T-helper 17 cell (primary cell): ENCODE measurements at places on chromosomes 2 and 18.
A peak's percentile ranks its signal among the peaks of the same experiment; 100 is the strongest.

DNA sequence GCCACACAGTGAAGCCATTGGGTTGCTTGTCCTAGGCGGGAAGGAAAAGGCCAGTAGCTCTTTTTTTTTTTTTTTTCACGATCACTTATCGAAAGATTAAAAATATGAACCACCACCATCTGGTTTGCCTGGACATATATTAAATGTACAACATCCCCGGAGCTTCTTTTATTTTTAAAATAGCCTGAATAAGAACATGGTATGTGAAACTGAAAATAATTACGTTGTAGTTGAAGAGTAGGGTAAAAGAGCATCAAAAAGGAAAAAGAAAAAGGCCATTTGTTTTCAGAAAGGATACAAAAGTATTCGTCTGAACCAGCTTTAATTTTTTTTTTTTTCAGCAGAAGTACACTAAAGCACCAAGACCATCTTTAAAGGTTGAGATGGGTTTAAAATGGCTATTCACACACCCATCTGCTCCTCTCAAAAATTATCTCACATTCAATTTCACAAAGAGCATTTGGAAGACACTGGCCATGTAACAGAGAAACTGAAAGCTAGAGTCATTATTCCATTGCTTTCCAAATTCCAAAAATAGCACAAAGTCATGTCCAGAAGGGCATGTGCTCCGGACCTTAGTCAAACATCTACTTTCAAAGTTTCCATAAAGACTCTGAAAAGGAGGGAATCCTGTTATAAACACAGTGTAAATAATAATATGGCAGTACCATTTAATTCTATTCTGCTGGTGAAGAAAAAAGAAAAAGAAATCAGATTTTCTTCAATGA lies 82.9 kb downstream of the SCN3A start:
- H3K4me1 ChIP-seq: no peaks in the 10 kb centered on the region
- no peaks in the 10 kb centered on the region for H3K36me3 ChIP-seq
- no peaks in the 10 kb centered on the region for H3K27me3 ChIP-seq
- H3K27ac ChIP-seq: no peak overlapping the region
- H3K4me3 ChIP-seq: no peak overlapping the region
- DNase-seq: no peak

- H3K36me3 ChIP-seq: no peaks in the 10 kb centered on the region
- H3K27ac ChIP-seq: no peak overlapping the region
- H3K4me3 ChIP-seq: no peak overlapping the region
- H3K27me3 ChIP-seq: no peaks in the 10 kb centered on the region
- no peak for DNase-seq
Measured at GRCh38 chr2:146295080-146295670, 1549.7 kb upstream of the ACVR2A start.

- no peaks in the 10 kb centered on the region for H3K36me3 ChIP-seq
- H3K27ac ChIP-seq: no peak overlapping the region
- no peak overlapping the region for H3K4me3 ChIP-seq
Measured at GRCh38 chr2:226020956-226021355, 621.4 kb downstream of the NYAP2 start.

GRCh38 chr18:77071061-77071460 lies 61.5 kb downstream of the MBP start:
- H3K27ac ChIP-seq: peak overlapping the region; percentile 100
- H3K4me1 ChIP-seq: peaks cover 74% of the 10 kb centered on the region
- H3K4me3 ChIP-seq: peak overlapping the region; percentile 61
- H3K36me3 ChIP-seq: no peaks in the 10 kb centered on the region

DNA sequence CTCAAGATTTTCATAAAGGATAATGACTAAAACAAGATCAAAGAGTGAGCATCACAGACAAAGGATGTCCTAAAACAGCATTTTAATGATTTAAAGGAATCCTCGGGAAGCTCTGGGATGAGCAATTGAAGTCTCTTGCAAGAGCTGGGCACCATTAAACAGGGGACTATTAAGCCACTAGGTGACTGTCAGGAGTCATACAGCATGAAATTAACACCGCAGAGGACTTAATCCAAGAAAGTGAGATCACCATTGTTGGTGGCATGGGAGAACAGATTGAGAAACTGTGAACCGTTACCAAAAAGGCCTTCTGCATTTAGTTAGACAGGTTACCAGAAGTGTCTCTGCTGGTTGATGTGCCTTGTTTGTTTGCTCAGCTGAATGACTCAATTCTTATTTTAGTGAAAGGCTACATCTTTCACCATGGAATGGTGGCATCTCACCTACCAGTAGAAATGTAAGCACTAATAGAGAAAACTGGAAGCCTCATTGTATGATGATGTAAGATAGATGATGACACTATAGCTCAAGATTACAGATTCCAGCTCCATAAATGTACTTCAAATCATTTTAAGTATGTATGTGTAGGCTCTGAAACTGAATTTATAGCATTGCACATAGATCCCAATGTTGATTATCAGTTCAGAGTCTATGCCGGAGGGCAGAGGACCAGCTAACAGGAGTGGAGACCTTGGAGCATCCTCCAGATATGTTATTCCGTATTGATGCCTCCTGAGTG lies 427.6 kb downstream of the SUCLG1 start:
- no peaks in the 10 kb centered on the region for H3K36me3 ChIP-seq
- no peak overlapping the region for H3K4me3 ChIP-seq
- H3K27me3 ChIP-seq: no peaks in the 10 kb centered on the region
- no peak overlapping the region for H3K27ac ChIP-seq
- H3K4me1 ChIP-seq: peaks cover 13% of the 10 kb centered on the region

- H3K27ac ChIP-seq: no peak overlapping the region
- H3K4me1 ChIP-seq: no peaks in the 10 kb centered on the region
- H3K36me3 ChIP-seq: no peaks in the 10 kb centered on the region
- H3K27me3 ChIP-seq: peaks cover 2% of the 10 kb centered on the region
Measured at GRCh38 chr2:133270550-133270949, 297.7 kb downstream of the NCKAP5 start.

GRCh38 chr2:47501374-47502200 lies 98.6 kb downstream of the MSH2 start:
- no peak overlapping the region for H3K4me3 ChIP-seq
- no peak overlapping the region for H3K27ac ChIP-seq
- H3K36me3 ChIP-seq: no peaks in the 10 kb centered on the region
- H3K4me1 ChIP-seq: no peaks in the 10 kb centered on the region

DNA sequence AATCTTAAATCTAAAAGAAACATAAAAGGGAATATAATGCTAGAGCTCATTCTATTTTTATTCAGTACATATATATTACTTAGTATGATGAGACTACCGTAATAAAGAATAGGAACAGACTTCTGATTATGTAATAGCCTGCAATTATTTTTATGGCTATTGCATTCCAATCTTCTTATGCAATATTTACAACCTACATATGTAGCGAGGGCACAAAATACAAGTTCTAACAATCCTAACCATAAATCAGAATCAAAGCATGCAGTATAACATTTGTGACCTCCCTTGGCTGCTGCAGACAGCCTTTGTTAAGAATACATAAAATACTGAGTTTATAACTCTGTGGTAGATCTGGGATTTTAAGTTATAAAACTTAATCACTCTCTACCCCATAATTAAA lies 177.6 kb downstream of the BABAM2 start:
- H3K27ac ChIP-seq: no peak overlapping the region
- H3K36me3 ChIP-seq: peaks cover 4% of the 10 kb centered on the region
- no peak overlapping the region for H3K4me3 ChIP-seq
- no peaks in the 10 kb centered on the region for H3K27me3 ChIP-seq
- H3K4me1 ChIP-seq: peaks cover 2% of the 10 kb centered on the region
- DNase-seq: no peak

DNA sequence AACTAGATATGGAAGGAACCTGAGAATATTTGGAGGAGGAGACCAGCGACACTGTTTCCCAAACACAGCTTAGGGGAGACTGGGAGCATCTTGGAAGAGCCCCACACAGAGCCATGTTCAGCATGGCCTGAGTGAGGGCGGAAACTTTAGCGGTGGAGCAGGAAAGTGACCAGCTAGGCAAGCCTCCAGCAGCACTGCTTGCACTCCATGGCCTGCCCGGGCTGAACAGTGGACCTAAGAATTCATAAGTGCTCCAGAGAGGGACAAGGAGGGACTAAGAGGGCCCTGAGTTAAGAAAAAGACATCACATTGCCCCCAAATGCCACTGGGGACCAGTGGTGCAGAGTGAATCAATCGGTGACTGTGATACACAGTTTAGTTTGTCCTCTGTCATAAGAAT lies 566.4 kb downstream of the TNS1 start:
- H3K27ac ChIP-seq: no peak overlapping the region

GRCh38 chr2:203869223-203870042 lies 1.9 kb downstream of the CTLA4 start:
- peak; percentile 28 for DNase-seq
- no peaks in the 10 kb centered on the region for H3K27me3 ChIP-seq
- H3K4me3 ChIP-seq: peak overlapping the region; percentile 88
- peaks cover 53% of the 10 kb centered on the region for H3K4me1 ChIP-seq
- peak overlapping the region; percentile 98 for H3K27ac ChIP-seq

- no peak for DNase-seq
- no peaks in the 10 kb centered on the region for H3K27me3 ChIP-seq
- peaks cover 8% of the 10 kb centered on the region for H3K36me3 ChIP-seq
- no peak overlapping the region for H3K27ac ChIP-seq
- H3K4me3 ChIP-seq: no peak overlapping the region
Measured at GRCh38 chr2:26387189-26387588, 14.5 kb upstream of the DRC1 start.

GRCh38 chr2:29250977-29251376 lies 135.8 kb downstream of the CLIP4 start:
- peak overlapping the region; percentile 2 for H3K27ac ChIP-seq
- DNase-seq: no peak
- H3K4me3 ChIP-seq: no peak overlapping the region
- H3K27me3 ChIP-seq: peaks cover 38% of the 10 kb centered on the region
- H3K4me1 ChIP-seq: no peaks in the 10 kb centered on the region
- no peaks in the 10 kb centered on the region for H3K36me3 ChIP-seq

DNA sequence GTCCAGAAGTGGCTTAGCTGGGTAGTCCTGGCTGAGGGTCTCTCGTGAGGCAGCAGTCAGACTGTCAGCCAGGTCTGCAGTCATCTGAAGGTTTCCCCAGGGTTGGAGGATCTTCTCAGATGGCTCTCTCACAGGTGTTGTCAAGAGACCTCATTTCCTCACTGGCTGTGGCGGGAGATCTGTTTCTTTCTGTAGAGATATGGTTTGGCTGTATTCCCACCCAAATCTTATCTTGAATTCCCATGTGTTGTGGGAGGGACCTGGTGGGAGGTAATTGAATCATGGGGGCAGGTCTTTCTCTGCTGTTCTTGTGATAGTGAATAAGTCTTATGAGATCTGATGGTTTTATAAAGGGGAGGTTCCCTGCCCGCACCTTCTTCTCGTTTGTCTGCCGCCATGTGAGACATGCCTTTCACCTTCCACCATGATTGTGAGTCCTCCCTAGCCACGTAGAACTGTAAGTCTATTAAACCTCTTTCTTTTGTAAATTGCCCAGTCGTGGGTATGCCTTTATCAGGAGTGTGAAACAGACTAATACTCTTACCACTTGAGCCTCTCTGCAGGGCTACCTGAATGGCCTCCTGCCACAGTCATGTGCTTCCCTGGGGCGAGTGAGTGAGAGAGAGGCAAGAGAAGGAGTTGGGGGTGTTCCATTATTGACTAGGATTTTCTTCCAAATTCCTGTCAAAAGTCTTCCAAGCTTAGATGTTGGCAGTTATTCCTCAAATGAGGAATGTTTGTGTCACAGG lies 23.6 kb downstream of the MALT1 start:
- peak overlapping the region; percentile 53 for H3K4me3 ChIP-seq
- no peaks in the 10 kb centered on the region for H3K27me3 ChIP-seq
- H3K36me3 ChIP-seq: peaks cover 11% of the 10 kb centered on the region
- peak overlapping the region; percentile 80 for H3K27ac ChIP-seq

DNA sequence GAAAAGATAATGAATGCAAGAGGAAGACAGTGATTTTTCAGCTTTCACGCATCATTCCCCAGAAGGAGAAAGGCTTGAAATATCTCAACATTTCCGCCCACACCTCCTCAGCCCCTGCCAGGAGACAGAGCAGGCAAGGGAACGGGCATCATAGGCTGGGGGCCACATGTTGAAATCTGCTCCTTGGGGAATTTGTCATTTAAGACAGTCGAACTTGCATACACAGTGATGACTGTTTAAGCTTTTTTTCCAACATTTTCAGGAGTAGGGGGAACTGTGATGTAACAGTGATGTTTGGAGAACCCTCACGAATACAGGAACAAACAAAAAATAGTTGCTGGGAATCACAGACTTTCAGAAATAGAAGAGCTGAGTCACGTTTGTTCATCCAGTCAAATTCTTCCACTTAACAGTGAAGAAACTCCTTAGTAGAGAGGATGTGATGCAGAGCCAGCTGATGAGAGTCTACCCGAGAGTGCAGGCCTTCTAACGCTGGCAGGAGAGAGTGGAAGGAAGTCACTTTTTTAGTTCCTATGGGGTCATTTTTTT lies 266.8 kb downstream of the ALPK2 start:
- H3K4me3 ChIP-seq: no peak overlapping the region
- no peak overlapping the region for H3K27ac ChIP-seq
- H3K27me3 ChIP-seq: peaks cover 20% of the 10 kb centered on the region
- peaks cover 8% of the 10 kb centered on the region for H3K4me1 ChIP-seq
- no peak for DNase-seq
- peaks cover 4% of the 10 kb centered on the region for H3K36me3 ChIP-seq

DNA sequence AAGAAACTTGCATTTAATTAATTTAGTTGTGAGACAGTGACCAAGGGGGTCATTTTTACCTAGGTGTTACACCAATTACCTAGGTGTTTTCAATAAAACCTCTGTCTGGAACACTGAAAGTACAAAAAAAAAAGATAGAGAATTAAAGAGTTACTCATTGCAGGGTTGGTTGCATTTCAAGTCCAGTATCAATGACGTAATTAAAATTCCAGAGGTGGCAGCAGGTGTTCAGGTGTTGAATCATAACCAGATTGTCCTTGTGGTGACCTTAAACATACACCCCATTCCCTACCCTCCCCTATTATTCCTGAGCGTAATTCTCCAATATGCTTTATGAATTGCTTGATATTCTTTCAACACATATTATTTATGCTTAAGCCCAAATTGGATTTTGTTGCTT lies 352.0 kb upstream of the SLC8A1 start:
- H3K4me1 ChIP-seq: no peaks in the 10 kb centered on the region
- H3K36me3 ChIP-seq: no peaks in the 10 kb centered on the region
- H3K4me3 ChIP-seq: no peak overlapping the region
- no peak overlapping the region for H3K27ac ChIP-seq

GRCh38 chr2:51120754-51121280 lies 88.9 kb upstream of the NRXN1 start:
- H3K36me3 ChIP-seq: no peaks in the 10 kb centered on the region
- H3K4me1 ChIP-seq: no peaks in the 10 kb centered on the region
- no peak overlapping the region for H3K27ac ChIP-seq
- H3K4me3 ChIP-seq: no peak overlapping the region

DNA sequence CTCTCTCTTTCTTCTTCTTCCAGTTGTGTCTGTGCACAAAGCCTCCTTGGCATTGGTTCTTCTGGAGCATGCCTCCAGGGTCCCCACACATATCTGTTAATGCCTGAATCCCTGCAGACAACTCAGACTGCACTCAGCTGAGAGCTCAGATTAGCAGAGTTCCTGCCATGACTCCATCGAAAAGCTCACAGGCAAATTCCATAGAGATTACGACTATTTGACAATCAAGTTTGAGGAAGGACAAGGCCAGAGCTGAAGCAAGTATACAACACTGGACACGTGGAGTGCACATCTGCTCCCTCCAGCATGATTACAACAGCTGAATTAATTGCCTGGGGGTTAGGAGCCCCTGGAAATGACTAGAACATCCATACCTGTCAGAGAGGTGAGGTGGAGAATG lies 190.7 kb downstream of the INSIG2 start:
- H3K36me3 ChIP-seq: peaks cover 13% of the 10 kb centered on the region
- DNase-seq: no peak
- no peak overlapping the region for H3K4me3 ChIP-seq
- no peak overlapping the region for H3K27ac ChIP-seq

- no peak overlapping the region for H3K4me3 ChIP-seq
- no peaks in the 10 kb centered on the region for H3K27me3 ChIP-seq
- no peak overlapping the region for H3K27ac ChIP-seq
Measured at GRCh38 chr2:675460-675859, 1.7 kb downstream of the TMEM18 start.
